SK-MEL-5 (cell line): ENCODE measurements at places on chromosomes 16 and 17. TPM values are rescaled to one million over a fixed set of nuclear protein-coding genes. Genes with fewer than 3 reads are reported as not detected.

- no peak for DNase-seq
These were observed 318.6 kb downstream of the FOXL1 start for GRCh38 chr16:86896976-86897375.

DNA sequence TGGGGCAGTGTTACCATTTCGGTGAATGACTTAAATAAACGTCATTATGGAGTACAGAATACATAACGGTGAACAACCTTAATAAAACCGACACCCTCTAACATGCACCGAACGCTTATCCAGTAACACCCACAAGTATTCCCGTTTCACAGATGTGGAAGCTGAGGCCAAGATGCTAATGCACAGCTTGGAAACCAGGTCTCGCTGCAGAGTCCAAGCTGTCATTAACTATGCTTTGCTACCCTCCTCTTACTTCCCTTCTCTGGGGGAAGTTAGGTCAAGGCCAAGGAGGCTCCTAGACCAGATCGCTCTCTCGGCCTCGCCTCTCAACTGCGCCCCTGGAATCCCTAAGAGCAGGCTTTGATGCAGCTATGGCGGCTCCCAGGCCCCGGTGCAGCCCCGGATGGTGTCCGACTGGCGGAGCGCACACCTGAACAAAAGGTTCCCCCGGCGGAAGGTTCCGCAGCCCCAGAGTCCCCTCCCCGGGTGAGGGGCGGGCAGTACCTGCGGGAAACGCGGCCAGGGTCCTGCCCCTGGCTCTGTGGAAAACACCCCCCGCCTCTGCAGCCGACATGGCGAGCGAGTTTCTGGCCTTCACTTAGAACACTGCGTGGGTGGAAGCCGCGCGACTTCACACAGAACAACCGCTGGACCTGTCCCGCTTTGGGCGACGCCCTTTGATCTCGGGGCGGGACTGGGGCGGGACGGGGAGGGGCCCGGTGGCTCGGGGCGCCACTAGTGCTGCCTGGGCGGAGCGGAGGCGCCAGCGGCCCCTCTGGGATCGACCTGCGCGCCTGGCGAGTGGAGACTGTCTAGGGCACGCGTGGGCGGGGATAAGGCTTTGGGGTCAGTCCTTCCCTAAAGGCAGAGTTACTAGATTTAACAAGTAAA lies at the start of gene CPPED1:
CPPED1 (minus strand) TSS at position 685 of the 891 bp plus-strand sequence; CDS start at position 574, 111 bp downstream.
- DNase-seq, result peak; percentile 88

- DNase-seq, result no peak
These were observed 3.4 kb upstream of the NXPH3 start for GRCh38 chr17:49572226-49572625.

KRT12 gene
- total RNA-seq, result 0.59 and 0.82 TPM in 2 replicates

PPL gene
- 0.03 and 0.11 TPM in 2 replicates for total RNA-seq

SYCE1L gene
- not detected in 2 replicates for total RNA-seq

GRCh38 chr17:50775926-50776325 lies 8.6 kb upstream of the ANKRD40CL start:
- DNase-seq, result no peak

GRCh38 chr16:82302042-82302727 lies 132.2 kb upstream of the MPHOSPH6 start:
- DNase-seq, result no peak

DNA sequence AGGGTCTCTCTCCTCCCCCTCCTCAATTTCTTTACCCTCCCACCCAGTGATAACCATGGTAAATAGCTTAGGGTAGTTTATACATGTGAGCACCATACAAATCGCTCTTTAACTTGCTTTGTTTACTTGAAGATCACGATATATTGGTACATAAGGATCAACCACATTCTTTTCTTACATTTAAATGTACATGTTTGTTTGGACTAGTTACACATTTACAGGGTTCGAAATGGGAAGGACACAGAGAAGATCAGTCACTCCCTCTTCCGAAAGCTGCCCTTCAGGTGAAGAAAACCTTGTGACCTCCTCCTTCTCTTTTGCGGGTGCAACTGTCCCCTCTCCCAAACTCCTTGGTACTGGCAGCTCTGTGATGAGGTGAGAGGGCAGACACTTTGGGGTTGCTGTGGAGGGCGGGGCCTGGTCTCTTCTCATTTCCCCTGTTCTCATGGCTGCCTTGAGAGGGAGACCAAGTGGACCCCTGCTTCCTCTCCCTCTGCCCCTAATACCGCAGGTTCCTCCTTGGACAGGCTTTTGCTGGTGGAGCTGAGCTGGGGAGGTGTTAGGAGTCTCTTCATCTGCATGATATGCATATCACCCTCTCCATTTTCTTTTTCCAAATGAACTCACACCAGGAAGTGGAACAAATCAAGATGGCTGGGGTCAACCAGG lies 4.7 kb upstream of the PIK3R6 start:
- no peak for DNase-seq
